ENCODE measurements at places on chromosomes 3 and 15.

DNA sequence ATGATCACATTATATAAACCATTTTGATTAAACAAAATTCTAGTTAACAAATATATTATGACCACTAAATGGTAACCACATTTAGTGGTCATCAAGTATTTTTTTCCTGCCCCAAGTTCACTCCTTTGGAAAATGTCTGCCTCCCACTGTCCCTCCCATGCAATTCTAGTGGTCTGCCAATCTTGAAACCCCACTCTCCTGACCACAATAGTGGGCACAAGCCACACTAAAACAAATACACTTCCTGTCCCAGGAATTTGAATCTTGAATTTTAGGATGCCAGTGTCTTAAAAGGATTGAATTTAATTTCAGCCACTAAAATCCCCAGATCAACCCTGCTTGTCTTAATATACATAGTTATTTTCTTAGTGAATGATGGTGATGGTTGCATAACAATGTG is 14.0 kb upstream of the GPR156 start:
- no peak for DNase-seq

DNA sequence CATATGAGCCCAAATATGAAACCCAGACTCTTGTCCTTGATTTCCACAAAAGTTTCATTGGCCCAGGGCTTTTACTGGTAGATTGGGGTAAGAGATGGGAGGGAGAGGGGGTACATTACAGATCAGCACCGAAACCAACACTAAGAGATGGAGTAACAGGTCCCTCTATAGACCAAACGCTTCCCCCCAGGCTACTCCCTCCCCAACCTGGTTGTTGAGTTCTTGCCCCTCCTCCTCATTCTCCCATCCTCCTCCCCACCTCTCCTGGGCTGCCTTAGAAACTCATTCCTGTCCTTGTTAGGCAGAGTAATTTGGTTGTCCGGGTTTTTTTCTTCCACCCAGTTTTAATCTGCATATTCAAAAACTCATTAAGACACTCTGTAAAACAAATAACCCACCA is 74.1 kb downstream of the MESD start:
- no peak for DNase-seq

DNA sequence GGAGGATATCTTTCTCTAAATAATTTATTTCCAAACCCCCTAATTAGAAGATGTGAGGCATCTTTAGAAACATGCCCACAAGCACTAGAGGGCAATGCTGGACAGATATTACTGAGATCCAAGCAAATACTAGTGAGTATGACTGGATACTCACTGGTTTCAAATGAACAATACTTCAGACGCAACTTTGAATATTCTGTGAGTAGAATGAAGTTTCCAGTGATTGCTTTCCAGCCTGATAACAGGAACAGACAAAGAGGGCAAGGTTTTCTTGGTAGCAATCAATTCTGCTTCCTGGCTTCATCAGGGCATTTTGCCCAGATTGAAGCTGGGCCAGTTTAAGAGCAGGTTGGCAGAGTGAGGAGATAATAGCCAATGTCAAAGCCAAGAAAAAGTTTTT is 442.6 kb upstream of the PDZRN3 start:
- no peak for DNase-seq

DNA sequence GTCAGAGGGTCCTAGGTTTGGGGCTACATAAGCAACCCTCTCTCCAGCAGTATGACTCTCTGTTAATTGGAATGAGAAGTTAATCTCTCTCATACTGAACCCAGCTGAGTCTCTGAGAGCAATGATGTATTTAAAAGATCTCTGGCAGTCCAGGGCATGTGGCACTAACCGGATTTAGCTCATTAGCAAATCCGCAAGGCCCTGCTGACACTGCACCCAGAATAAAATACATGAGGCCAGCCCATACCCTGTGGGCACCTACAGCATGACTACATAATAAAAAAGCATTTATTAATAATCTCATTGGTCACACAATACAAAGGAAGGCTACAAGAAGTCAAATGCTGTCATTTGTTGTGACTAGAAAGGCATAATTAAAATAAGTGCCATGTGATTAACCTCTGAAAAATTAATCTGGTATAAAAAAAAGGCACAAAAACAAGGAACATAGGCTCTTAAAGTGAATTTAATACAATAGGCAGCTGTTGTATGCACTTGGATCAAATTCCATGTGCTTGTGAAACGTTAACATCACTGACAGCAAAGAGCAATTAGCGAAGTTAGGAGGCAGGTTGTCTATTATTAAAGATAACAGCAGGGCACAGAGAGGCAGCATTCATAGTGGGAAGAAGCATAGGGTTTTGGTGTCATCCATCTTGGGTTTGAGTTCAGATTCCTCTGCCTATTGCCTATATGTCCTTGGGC is 381.2 kb downstream of the WDR72 start:
- DNase-seq = peak; percentile 45

- DNase-seq = no peak
These were observed 232.6 kb upstream of the LRTM1 start for GRCh38 chr3:55160241-55160983.

DNA sequence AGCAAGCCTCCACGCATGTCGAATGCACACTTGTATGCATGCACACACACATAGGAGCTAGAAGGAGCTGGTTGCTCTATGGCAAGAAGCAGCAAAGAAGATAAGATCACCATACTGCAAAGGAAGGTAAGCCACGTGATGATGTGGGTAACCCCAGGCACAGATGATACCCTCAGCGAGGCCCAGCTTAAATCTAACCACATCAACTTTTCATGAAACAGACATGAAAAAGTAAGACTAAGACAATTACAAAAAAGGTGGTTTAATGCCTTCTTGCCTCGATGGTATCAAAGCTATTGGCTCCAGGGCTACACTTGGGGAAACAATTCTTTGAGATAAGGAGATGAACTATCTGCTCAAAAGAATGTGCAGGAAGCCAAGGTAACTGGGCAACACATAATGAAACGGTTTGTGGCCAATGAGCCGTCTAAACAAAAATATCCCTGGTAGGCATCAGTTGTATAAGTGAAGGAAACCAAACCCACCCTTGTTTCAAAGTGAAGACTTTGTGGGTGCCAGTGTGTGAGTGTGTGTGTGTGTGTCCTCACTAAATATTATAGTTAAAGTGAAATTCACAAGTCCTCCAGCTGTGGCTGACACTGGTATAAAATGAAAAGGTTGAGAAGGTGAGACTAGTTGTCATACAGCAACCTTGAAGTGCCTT is 365.7 kb upstream of the ICE2 start:
- DNase-seq = no peak

DNA sequence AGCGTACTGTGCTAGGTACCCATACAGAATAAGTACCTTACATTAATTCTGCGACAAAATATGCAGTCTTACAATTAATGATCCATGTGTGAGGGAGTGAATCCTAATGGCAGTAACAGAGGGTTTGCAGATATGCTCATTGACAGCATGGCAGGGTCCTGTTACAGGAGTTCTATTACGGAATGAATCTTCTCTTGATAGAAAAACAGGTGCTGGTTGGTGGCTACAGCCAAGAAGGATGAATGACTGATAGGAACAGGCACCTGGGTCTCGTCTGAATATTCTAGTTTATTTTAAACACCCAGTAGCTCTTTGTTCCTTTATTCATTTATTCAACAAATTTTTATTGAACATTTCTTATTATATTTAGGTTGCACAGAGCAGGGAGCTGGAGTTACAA is 22.8 kb downstream of the PGBD4 start:
- no peak for DNase-seq

Measured in NCI-H1105 (cell line).